Activated naive CD8-positive, alpha-beta T cell treated with anti-CD3 and anti-CD28 coated beads, Interleukin-2, amount 50 U/mL, for 24 hours (primary cell): ENCODE measurements at places on chromosomes 13 and 19.

DNA sequence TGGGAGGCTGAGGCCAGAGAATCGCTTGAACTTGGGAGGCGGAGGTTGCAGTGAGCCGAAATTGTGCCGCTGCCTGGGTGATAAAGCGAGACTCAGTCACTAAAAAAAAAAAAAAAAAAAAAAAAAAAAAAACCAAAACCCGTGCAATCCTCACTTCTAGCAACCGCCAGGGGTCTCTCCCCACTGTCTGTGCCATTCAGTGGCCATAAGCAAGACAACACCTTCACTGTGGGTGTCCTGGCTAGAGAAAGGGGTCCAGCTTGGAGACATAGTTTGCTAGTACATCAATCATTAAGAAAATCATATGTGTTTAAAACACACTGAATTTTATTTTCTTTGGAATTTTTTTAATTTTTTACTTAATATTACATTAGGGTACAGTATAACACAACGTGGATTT lies 68.2 kb downstream of the RASL11A start:
- H3K4me3 ChIP-seq = no peak overlapping the region
- DNase-seq = no peak
- H3K4me1 ChIP-seq = no peaks in the 10 kb centered on the region
- peaks cover 3% of the 10 kb centered on the region for H3K27me3 ChIP-seq
- H3K36me3 ChIP-seq = no peaks in the 10 kb centered on the region

DNA sequence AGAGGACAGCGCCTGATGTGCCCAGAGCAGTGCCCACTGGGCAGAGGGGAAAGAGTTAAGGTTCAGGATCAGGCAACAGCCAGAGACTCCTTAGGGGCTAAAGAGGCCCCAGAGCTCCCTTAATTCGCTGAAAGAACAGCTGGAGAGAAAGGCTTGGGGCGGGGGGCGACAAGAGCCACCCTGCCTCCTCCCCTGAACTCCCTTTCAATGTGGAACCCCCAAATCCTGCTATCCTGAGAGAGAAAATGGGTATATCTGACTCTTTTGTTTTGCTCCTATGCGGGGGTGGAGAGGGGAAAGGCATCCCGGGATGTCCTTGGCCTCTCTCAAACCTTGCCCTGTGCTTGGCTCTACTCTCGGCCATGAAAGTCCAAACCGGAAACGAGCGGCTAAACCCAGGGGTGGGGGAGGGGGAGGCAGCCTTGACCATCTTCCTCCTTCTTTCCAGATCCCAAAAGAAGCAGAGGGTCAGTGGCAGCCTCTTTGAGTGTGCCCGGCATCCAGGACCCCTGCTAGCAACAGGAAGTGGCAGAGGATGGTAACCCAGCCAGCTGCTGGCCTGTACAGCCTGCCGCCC lies 4.7 kb downstream of the PRKACA start:
- peaks cover 39% of the 10 kb centered on the region for H3K4me1 ChIP-seq
- no peak for DNase-seq
- no peak overlapping the region for H3K27ac ChIP-seq
- H3K27me3 ChIP-seq = no peaks in the 10 kb centered on the region
- no peaks in the 10 kb centered on the region for H3K36me3 ChIP-seq

GRCh38 chr19:5263615-5264014 lies 77.0 kb downstream of the PTPRS start:
- no peaks in the 10 kb centered on the region for H3K4me1 ChIP-seq
- H3K27ac ChIP-seq = no peak overlapping the region
- H3K27me3 ChIP-seq = no peaks in the 10 kb centered on the region
- H3K4me3 ChIP-seq = no peak overlapping the region
- DNase-seq = no peak

DNA sequence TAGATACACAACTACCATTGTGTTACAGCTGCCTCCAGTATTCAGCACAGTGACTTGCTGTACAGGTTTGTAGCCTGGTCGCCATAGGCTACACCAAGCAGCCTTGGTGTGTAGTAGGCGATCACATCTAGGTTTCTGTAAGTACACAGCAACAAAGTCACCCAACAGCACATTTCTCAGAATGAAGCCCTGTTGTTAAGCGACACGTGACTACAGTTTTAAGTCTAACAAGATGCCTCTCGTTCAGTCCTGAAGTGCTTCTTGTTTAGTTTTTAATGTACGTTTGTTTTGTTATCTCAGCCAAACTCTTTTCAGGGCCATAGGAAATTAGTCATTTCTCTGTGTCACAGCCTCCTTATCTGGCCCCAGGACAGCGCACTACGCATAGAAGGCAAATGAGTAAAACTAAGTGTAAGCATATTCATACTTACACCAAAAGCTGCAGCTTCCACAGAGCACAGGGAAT lies 50.0 kb upstream of the GPR183 start:
- H3K4me3 ChIP-seq = peak overlapping the region; percentile 72
- peaks cover 68% of the 10 kb centered on the region for H3K36me3 ChIP-seq
- no peak for DNase-seq

DNA sequence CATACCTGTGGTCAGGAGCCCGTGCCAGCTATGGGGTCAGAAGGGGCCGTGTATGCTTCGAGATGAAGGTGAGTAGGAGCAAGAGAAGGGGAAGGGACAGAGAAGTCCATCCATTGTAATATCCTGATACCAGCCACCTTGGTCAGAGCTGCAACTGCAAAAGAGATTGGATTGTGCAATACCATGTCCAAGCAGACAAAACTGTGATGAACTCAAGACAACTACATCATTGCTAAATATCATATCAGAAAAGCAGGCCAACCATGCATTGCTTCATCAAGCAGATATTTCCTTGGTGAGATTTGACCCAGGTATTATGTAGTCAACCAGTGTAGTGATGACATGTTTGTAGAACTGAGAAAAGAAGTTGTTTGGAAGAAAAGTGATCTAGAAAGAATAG lies 12.1 kb downstream of the HNRNPUL1 start:
- no peaks in the 10 kb centered on the region for H3K27me3 ChIP-seq
- H3K27ac ChIP-seq = no peak overlapping the region
- peaks cover 83% of the 10 kb centered on the region for H3K36me3 ChIP-seq
- no peak overlapping the region for H3K4me3 ChIP-seq
- DNase-seq = no peak
- H3K4me1 ChIP-seq = no peaks in the 10 kb centered on the region

GRCh38 chr19:3365836-3366752 lies at the start of gene NFIC:
TSS of gene NFIC (plus strand) at chr19:3366583. CDS start at chr19:3366637, 54 bp downstream.
- DNase-seq = peak; percentile 55
- H3K36me3 ChIP-seq = no peaks in the 10 kb centered on the region
- H3K27me3 ChIP-seq = peaks cover 4% of the 10 kb centered on the region
- H3K27ac ChIP-seq = peak within 1 kb of the TSS; percentile 46
- peaks cover 51% of the 10 kb centered on the region for H3K4me1 ChIP-seq
- peak within 1 kb of the TSS; percentile 72 for H3K4me3 ChIP-seq

GRCh38 chr19:55216461-55217198 lies 7.3 kb upstream of the PTPRH start:
- H3K27ac ChIP-seq = peak overlapping the region; percentile 60
- peaks cover 21% of the 10 kb centered on the region for H3K27me3 ChIP-seq
- DNase-seq = peak; percentile 58
- H3K4me1 ChIP-seq = peaks cover 16% of the 10 kb centered on the region
- peak overlapping the region; percentile 58 for H3K4me3 ChIP-seq

GRCh38 chr13:110414931-110415330 lies 107.8 kb downstream of the COL4A2 start:
- no peak overlapping the region for H3K4me3 ChIP-seq
- DNase-seq = no peak
- peaks cover 94% of the 10 kb centered on the region for H3K27me3 ChIP-seq
- no peaks in the 10 kb centered on the region for H3K36me3 ChIP-seq
- H3K4me1 ChIP-seq = peaks cover 13% of the 10 kb centered on the region
- H3K27ac ChIP-seq = no peak overlapping the region

DNA sequence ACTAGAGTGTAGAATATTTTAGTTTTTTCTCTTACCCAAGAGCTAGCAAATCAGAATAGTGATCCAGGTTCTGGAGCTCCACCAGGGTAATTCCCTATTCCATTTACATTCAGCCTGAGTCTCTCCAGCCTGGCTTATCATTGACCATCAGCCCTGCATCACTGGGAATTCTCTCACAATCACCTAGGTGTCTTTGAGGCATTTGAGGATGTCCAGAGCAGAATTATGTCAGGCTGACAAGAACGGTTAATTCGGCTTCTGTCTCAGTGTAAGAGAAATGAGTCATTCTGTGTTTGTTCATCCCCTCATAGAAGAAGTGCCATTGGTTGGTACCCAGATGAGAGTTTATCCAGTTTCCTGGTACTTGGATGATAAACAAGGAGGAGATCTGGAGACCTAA lies 180.5 kb downstream of the ZNF737 start:
- no peak overlapping the region for H3K4me3 ChIP-seq
- H3K27ac ChIP-seq = no peak overlapping the region
- no peak for DNase-seq
- H3K36me3 ChIP-seq = no peaks in the 10 kb centered on the region
- H3K4me1 ChIP-seq = no peaks in the 10 kb centered on the region

DNA sequence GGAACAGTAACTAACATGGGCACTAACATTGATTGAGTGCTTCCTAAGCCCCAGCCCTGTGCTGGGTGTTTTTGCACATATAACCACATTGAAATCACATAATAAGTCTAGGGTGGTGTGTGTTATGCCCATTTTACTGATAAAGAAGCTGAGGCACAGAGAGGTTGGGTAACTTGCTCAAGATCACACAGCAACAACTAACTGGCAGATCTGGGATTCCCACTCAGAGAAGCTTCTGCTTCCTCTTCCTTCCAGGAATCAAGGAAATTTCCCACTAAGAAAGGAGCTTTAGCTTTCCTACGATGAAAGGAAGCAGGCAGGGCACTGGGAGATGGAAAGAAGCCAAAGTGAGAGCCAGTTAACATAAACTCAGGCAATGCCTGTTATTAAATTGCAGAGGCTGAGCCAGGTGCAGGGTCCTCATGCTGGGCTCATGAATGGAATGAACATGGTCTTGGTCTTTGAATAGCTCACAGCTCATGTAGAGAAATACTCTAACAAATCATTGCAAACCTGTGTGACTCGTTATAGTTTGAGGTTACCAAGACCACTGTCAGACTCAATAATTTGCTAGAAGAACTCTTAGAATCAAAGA lies 10.1 kb downstream of the SSC5D start:
- no peak overlapping the region for H3K4me3 ChIP-seq
- DNase-seq = no peak
- peaks cover 6% of the 10 kb centered on the region for H3K27me3 ChIP-seq
- H3K27ac ChIP-seq = no peak overlapping the region
- H3K36me3 ChIP-seq = no peaks in the 10 kb centered on the region

GRCh38 chr13:50936679-50937078 lies 27.1 kb downstream of the RNASEH2B start:
- no peak for DNase-seq
- H3K4me1 ChIP-seq = no peaks in the 10 kb centered on the region
- peaks cover 61% of the 10 kb centered on the region for H3K36me3 ChIP-seq
- no peak overlapping the region for H3K4me3 ChIP-seq

DNA sequence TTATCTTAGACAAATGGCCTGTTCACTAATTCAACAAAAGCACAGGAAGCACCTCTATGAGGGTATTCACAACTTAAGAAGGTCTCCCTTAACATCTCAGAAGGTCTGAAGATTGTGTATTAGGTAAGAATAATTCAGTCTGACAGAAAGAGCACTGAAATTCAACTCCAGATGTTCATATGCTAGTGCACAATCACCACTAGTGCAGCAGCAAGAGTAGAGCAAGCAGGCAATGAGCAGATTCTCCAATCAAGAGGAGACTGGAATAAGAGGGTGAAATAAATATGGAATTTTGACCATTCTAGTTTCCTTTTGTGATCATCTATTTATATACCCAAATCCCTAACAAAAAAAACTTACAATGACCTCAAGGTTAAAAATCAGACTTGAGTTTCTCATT lies 52.0 kb downstream of the MPHOSPH8 start:
- DNase-seq = no peak
- H3K36me3 ChIP-seq = peaks cover 9% of the 10 kb centered on the region
- H3K27ac ChIP-seq = no peak overlapping the region
- no peak overlapping the region for H3K4me3 ChIP-seq
- peaks cover 16% of the 10 kb centered on the region for H3K4me1 ChIP-seq

DNA sequence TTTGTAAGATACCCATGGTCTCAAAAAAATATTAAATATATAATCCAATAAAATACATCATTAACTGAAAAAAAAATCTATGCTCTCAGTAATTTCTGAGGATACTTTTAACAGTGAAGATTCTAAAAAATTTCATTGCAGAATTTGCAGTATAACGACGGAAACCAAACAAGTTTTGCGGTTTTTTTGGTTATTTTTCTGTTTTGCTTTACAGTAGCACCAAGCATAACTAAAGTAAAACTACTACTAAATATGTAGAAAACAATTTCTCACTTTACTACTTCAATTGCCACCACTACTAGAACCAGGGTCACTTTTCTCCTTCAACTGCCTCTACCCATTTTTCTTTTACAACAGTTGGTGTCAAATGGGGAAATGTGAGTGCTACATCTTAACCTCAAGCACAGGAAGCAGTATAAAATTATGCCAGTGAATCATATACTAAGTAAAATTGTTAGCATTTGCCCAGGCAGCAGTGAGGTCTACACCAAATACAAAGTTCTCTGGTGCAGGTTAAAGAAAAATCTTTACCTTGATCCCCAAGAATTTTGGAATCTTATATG lies 24.1 kb downstream of the MICU2 start:
- H3K4me3 ChIP-seq = peak overlapping the region; percentile 20
- peaks cover 22% of the 10 kb centered on the region for H3K36me3 ChIP-seq
- peak overlapping the region; percentile 48 for H3K27ac ChIP-seq
- H3K27me3 ChIP-seq = no peaks in the 10 kb centered on the region
- DNase-seq = no peak

DNA sequence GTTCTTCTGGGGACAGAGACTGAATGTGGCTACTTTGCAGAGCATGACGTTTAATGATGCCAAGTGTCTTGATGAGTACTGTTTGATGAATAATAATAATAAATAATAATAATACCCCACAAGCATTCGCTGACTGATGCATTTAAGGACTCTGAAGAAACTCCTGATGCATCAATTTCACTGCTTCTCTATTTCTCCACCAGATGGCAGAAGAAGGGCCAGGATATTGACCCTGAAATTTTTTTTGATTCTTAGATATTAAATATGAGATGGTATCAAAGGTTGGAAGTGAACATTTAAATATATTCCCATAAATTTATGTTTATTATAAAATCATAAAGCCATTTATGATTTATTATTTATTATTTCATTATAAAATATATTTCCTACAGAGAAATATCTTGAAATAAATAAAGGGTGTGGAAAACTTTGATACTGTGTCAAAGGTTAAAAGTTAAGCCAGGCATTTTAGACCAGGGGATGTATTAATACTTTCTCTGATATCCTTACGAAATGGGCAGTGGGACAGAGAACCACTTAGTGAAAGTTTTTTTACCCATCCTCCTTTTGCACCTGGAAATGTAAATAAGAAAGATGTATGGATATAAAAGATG lies 170.9 kb downstream of the LACC1 start:
- H3K36me3 ChIP-seq = no peaks in the 10 kb centered on the region
- peaks cover 29% of the 10 kb centered on the region for H3K27me3 ChIP-seq

- H3K4me3 ChIP-seq = peak overlapping the region; percentile 96
- H3K27me3 ChIP-seq = peaks cover 2% of the 10 kb centered on the region
- H3K36me3 ChIP-seq = peaks cover 46% of the 10 kb centered on the region
- H3K4me1 ChIP-seq = peaks cover 54% of the 10 kb centered on the region
- peak; percentile 12 for DNase-seq
Observed at GRCh38 chr19:18833849-18834643, 2.3 kb downstream of the UPF1 start.

- DNase-seq = no peak
- H3K27ac ChIP-seq = no peak overlapping the region
- no peaks in the 10 kb centered on the region for H3K27me3 ChIP-seq
Observed at GRCh38 chr19:39918183-39918651, 16.2 kb downstream of the FCGBP start.

- no peaks in the 10 kb centered on the region for H3K4me1 ChIP-seq
- no peak for DNase-seq
- no peak overlapping the region for H3K27ac ChIP-seq
- no peak overlapping the region for H3K4me3 ChIP-seq
Observed at GRCh38 chr13:45707516-45708100, 5.5 kb downstream of the CBY2 start.
